ENCODE measurements at places on chromosomes 5 and 9. TPM values are rescaled to one million over a fixed set of nuclear protein-coding genes. Genes with fewer than 3 reads are reported as not detected.

FBN2 gene
- total RNA-seq: 31.9 TPM

PCDHGA6 gene
- total RNA-seq: 3.1 TPM

PCDHGB1 gene
- 1.7 TPM for total RNA-seq

HMCN2 gene
- total RNA-seq: 0.14 TPM

ABLIM3 gene
- total RNA-seq: 35.2 TPM

CYSRT1 gene
- 3.8 TPM for total RNA-seq

KCNIP1 gene
- 0.21 TPM for total RNA-seq

SLC46A2 gene
- total RNA-seq: not detected

PCSK1 gene
- not detected for total RNA-seq

DNA sequence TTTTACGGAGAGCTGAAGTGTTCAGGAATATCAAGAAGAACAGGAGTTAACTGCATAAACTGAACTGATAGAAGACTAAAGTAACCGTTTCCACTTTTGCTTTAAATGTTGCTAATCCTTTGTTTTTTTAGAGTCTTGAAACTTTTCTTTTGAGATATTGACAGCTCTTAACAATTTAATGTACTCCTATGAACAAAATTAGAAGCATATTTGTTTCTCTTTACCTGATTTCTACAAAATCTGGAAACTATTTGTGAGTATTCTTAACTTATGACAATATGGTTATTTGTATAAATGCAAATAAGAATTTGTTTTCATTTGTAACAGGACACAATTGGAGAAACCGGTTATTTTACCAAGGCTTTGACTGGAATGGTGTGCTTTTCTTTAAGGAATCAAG, 89.5 kb upstream of the FAM120A start:
- no peak for DNase-seq

DNA sequence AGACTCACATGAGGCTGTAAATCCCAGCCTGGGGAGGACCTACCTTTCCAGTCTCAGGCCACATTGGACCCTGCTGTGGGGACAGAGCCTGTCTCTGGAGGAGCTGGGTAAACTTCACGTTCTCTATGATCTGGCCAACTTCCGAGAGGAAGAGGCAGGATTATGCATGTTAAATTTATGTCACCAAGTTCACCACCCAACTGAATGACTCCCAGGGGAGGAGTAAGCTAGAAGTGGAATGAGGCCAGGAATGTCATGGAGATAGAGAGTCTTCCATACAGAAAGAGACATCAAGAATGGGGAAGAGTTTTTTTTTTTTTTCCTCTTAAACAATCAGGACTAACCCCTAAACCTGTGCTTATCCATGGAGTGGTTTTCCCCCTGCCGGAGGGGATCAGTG, 90.3 kb upstream of the PALM2AKAP2 start:
- no peak for DNase-seq

GRCh38 chr9:105401651-105402050, 46.2 kb upstream of the FSD1L start:
- no peak for DNase-seq

DNA sequence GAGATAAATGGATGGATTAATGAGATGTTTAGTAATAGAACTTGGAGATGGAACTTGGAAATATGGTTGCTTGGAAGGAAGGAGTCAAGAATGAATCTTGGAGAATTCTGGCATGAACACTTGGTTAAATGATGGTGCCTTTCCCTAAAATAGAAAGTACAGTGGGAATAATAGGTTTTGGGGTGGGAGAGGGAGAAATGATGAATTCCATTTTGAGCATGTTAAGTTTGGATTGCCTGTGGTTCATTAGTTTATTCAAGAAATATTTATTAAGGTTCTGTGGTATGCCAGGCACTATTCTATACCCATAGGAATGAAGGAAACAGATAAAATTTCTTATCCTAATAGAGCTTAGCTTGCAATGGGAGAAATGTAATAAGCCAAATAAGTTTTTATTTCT, 58.4 kb downstream of the PBX3 start:
- no peak for DNase-seq

DNA sequence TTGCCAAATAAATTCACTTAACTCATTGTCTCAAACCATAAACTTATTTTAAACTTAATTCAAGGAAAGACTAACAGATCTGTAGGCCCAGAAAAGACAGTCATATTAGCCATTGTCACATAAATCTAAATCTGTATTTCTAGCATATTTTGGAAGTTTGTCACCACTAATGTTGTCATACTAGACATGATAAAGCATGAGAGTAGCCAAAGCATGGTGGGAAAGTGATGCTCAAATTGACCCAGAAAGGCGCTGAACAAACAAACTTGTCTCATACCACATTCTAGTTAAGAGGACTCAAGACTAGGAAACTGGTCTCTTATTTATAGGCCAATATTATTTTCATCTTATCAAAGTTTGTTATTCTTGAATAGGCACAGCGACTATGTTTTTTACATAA, 99.4 kb downstream of the VCAN start:
- DNase-seq: no peak

GRCh38 chr5:155839251-155840037, 487.5 kb upstream of the SGCD start:
- peak; percentile 84 for DNase-seq

GRCh38 chr5:169861934-169862333, 118.4 kb downstream of the INSYN2B start:
- DNase-seq: no peak

GRCh38 chr5:170791325-170791954, 7.9 kb downstream of the GABRP start:
- peak; percentile 28 for DNase-seq

DNA sequence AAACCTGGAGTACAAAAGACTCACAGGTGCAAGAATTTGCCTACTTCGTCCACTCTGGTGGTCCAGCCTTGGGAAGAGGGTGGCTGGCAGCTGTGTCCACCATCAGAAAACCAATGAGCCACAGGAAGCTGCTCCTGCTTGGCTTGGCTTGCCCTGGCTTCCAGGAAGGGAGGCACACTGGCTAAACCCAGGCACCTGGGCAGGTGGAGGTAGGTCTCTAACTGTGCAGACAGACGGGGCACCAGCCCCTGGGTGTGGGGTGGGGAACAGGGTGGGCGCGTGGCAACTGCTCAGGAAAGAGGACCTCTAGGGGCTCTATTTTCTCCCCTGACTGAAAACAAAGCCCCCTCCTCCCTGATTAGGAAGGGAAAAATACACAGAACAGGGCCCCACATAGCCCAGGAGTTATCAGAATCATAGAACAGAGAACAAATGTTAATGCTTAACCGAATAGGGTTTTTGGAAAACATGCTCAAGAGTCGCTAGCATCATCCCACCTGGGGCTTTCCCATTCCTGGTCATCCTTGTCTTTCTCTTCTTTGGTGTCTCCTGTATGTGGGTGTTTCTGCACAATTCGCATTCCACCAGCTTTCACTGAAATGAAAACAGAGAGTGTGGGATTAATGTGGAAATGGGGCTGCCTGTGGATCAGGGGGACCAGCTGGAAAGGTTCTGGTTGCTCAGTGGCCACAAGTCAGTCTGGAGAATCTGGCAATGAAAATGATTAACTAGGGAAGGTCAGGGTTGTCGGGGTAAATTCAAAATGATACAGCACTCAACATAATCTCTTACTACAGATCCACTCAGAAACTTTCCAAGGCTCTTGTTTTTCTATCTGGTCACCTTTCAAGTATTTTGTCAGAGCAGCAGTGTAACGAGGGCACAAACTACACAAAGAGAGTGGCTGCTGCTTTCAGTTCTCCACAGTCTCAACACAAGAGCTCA, 13.1 kb downstream of the DAP start:
- peak; percentile 29 for DNase-seq

- DNase-seq: no peak
Measured at GRCh38 chr9:70106571-70106970, 62.9 kb downstream of the MAMDC2 start.

GRCh38 chr9:125885405-125886034, 138.3 kb downstream of the PBX3 start:
- no peak for DNase-seq

DNA sequence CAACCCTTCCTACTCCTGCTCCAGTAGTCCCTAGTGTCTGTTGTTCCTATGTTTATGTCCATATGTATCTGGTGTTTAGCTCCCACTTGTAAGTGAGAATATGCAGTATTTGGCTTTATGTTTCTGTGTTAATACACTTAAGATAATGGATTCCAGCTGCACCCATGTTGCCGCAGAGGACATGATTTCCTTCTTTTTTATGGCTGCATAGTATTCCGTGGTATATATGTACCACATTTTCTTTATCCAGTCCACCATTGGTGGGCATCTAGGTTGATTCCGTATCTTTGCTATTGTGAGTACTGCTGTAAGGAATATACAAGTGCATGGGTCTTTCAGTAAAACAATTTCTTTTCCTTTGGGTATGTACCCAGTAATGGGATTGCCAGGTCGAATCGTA, 5.2 kb upstream of the ARRDC3 start:
- no peak for DNase-seq

GRCh38 chr5:103262422-103262871, 3.9 kb downstream of the MACIR start:
- DNase-seq: no peak
